MCF 10A (cell line): ENCODE measurements at places on chromosomes 2 and 18. TPM values are rescaled to one million over a fixed set of nuclear protein-coding genes. Genes with fewer than 3 reads are reported as not detected.

GRCh38 chr2:98556344-98557033 is 51.8 kb downstream of the COA5 start:
- no peak overlapping the region for H3K4me3 ChIP-seq
- H3K27ac ChIP-seq: no peak overlapping the region
- no peaks in the 10 kb centered on the region for H3K4me1 ChIP-seq
- DNase-seq: no peak
- peaks cover 17% of the 10 kb centered on the region for H3K36me3 ChIP-seq

DNA sequence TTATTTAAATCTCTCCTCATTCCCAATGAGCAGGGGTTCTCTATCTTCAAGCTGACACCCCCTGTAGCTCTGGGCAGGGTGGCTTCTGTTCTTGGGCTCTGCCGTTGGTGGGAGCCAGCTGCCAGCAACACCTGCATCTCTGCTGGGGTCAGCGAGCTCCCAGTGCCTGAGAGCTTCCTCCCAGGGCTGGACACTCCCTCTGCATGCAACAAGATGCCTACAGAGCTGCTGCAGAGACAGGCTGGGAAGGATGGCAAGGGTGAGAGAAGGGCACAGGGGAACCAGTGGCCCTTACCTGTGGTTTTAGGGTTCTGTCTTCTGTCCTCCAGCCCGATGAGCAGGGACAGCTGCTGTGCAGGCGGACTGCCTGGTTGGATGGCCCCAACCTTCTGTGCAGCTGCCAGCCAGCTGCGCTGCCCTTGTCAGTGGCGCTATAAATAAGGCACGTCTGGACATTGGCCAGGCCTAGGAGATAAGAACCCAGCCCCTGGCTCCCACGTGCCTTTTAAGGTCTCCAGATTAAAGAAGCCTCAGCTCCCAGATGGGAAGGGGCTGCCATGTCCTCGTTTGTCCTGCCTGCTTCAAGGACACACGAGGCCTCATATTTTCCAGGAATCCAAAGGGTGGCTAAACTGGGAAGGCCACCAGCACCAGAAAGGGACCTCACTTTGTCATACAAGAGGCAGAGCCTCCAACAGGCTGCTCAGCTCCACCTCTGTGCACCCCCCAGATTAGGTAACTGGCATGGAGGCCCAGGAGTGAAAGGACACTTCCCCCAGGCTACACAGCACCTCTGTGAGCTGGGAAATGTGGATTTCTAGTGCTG is 39.5 kb upstream of the FHL2 start:
- H3K27me3 ChIP-seq: no peaks in the 10 kb centered on the region
- H3K4me1 ChIP-seq: peaks cover 5% of the 10 kb centered on the region
- DNase-seq: no peak
- H3K36me3 ChIP-seq: no peaks in the 10 kb centered on the region

DNA sequence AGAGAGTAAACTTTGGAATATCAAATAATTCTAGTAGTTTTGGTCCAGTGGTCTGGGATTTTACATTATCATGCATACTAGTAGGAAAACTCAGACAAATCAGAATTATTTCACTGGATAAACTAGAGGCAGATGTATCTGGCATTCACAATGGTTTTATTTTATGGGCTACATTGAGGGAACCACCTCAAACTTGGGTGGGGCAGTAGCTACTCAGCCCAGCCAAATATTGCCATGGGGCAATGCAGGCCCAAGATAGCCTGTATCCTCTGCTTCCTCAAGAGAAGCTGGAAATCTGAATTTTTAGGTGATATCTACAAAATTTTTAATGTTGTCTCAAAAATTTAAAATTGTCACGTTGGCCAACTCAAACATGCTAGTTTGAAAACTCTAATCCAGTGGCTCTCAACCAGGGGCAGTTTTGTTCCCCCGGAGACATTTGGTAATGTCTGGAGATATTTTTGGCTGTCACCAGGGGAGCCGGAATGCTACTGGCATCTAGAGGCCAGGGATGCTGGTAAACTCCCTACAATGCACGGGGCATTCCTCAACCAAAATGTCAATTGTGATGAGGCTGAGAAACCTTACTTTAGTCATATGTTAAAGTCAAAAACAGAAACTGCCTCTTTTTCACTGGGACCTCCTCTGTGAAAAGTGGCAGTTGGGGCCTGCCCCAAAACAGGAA is 172.8 kb upstream of the SPRED2 start:
- H3K27me3 ChIP-seq: no peaks in the 10 kb centered on the region
- peaks cover 14% of the 10 kb centered on the region for H3K4me1 ChIP-seq
- H3K27ac ChIP-seq: no peak overlapping the region
- H3K36me3 ChIP-seq: no peaks in the 10 kb centered on the region
- DNase-seq: no peak

DNA sequence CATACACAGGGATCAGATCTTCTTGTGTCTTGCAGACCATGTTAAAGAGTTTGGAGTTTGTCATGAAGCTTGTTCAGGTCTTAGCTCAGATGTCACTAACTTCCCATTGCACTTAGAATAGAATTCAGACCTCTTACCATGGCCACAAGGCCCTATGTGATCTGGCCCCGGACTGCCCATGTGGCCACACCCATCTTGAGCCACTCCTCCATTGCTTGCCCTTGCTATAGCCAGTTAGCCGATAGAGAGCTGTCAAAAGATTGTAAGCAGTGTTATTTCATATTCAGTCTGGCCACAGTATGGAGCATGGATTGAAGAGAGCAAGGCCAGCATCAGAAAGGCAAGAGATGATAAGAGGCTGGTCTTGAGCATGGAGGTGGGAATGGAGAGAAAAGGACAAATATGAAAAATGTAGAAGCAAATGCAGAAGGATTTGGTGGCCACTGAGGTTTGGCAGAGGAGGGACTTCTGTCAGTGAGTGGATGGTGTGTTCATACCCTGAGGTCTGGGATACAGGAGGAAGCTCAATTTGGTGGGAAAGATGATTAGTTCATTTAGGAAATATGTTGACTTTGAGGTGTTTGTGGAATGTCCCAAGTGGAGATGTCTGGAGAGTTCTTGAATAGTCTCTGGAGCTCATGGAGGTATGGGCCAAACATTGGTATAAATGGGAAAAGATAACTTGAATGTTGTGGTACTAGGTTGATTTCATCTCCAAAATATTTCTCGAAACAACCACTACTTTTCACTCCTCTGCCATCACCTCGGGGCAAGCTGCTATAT is 10.6 kb downstream of the DGUOK start:
- no peaks in the 10 kb centered on the region for H3K27me3 ChIP-seq
- H3K4me3 ChIP-seq: no peak overlapping the region
- DNase-seq: no peak
- peaks cover 62% of the 10 kb centered on the region for H3K36me3 ChIP-seq

NCOA1 gene
- total RNA-seq: 15.4 and 15.8 TPM in 2 replicates

OTX1 gene
- total RNA-seq: 1.4 and 2.2 TPM in 2 replicates

GRCh38 chr2:197863744-197864143 is 59.4 kb downstream of the PLCL1 start:
- no peaks in the 10 kb centered on the region for H3K36me3 ChIP-seq
- H3K4me1 ChIP-seq: peaks cover 8% of the 10 kb centered on the region
- H3K27me3 ChIP-seq: no peaks in the 10 kb centered on the region
- H3K27ac ChIP-seq: no peak overlapping the region
- DNase-seq: no peak
- H3K4me3 ChIP-seq: no peak overlapping the region
